ENCODE measurements at places on chromosomes 16 and 17. TPM values are rescaled to one million over a fixed set of nuclear protein-coding genes. Genes with fewer than 3 reads are reported as not detected.

DNA sequence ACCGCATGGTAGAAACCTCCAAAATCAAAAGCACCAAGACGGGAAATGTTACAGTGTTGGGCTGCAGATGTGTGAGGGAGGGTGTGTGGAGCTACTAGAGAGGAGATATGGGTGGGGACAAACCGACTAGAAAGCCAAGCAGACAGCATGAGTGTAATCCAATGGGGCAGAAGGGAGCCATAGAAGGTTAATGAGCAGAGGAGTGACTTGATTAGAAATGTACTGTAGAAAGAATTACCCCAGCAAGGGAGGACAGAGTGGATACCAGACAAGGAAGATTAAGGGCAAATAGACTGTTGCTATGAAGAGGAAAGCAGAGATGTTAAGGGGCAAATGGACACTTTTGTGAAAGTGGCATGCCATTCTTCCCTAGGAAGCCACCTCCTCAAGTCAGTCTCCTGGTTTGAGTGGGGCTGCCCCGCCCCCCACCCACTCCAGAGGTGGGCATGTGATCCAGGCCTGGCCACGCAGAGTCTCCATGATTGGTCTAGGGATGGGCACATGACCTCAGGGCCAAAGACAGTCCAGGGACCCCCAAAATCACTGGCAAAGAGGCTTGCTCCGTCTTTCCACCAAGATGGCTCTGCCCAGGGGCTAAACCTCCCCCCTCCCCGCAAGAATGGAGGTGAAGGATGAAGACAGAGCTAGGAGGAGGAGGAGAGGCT is 4.3 kb downstream of the COTL1 start:
- no peak overlapping the region for H3K27ac ChIP-seq
- H3K4me1 ChIP-seq, result 0 out of 2 replicates have a peak, but pooled peaks cover 9% of the 10 kb centered on the region
- H3K36me3 ChIP-seq, result no peaks in the 10 kb centered on the region
- H3K27me3 ChIP-seq, result no peaks in the 10 kb centered on the region

DNA sequence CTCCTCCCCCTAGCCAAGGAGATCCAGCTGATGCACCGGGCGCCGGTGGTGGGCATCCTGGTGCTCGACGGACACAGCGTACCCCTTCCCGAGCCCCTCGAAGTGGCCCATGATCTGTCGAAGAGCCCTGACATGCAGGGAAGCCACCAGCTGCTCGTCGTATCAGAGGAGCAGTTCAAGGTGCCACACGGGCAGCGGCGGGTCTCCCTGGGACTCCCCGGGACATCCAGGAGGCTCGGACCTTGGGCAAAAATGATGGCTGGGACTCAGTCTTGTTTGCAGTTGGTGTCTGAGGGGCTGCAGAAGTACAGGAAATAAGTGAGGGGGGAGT is 15.8 kb upstream of the MYO15B start:
- no peaks in the 10 kb centered on the region for H3K36me3 ChIP-seq
- H3K27ac ChIP-seq, result no peak overlapping the region
- no peak overlapping the region for H3K4me3 ChIP-seq

GRCh38 chr16:3045758-3046640 is at the start of gene MMP25:
Gene MMP25, plus strand, starts transcription at chr16:3046561. Its CDS starts 357 bp downstream, at chr16:3046918.
- peaks cover 37% of the 10 kb centered on the region for H3K27me3 ChIP-seq
- H3K27ac ChIP-seq, result no peak within 1 kb of the TSS
- H3K4me3 ChIP-seq, result peak within 1 kb of the TSS; percentile 70
- H3K36me3 ChIP-seq, result no peaks in the 10 kb centered on the region
- H3K4me1 ChIP-seq, result no peaks in the 10 kb centered on the region
- DNase-seq, result peak; percentile 34

DNA sequence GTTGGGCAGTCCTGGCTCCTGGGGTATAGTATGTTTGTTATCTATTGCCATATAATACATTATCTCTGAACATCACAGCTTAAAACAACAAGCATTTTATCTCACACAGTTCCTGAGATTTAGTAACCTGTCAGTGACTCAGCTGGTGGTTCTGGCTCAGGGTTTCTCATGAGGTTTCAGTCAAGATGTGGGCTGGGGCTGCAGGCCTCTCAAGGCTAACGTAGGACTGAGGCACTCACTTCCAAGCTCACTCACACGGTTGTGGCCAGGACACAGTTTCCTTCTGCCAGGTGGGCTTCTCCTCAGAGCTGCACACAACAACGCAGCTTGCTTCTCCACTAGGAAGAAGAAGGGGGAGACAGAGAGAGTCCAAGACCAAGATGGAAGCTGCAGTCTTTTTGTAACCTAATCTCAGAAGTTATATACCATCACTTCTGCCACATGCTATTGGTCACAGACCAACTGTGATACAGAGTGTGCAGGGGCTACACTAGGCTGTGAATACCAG is 10.3 kb upstream of the MED13 start:
- no peak overlapping the region for H3K4me3 ChIP-seq
- no peaks in the 10 kb centered on the region for H3K36me3 ChIP-seq
- H3K4me1 ChIP-seq, result no peaks in the 10 kb centered on the region
- peaks cover 24% of the 10 kb centered on the region for H3K27me3 ChIP-seq
- no peak overlapping the region for H3K27ac ChIP-seq

GRCh38 chr17:80737106-80738019 is 192.7 kb downstream of the RPTOR start:
- H3K27me3 ChIP-seq, result no peaks in the 10 kb centered on the region
- DNase-seq, result no peak
- H3K27ac ChIP-seq, result no peak overlapping the region
- 0 out of 2 replicates have a peak, but pooled peaks cover 5% of the 10 kb centered on the region for H3K36me3 ChIP-seq
- peaks cover 7% of the 10 kb centered on the region for H3K4me1 ChIP-seq
- no peak overlapping the region for H3K4me3 ChIP-seq

DNA sequence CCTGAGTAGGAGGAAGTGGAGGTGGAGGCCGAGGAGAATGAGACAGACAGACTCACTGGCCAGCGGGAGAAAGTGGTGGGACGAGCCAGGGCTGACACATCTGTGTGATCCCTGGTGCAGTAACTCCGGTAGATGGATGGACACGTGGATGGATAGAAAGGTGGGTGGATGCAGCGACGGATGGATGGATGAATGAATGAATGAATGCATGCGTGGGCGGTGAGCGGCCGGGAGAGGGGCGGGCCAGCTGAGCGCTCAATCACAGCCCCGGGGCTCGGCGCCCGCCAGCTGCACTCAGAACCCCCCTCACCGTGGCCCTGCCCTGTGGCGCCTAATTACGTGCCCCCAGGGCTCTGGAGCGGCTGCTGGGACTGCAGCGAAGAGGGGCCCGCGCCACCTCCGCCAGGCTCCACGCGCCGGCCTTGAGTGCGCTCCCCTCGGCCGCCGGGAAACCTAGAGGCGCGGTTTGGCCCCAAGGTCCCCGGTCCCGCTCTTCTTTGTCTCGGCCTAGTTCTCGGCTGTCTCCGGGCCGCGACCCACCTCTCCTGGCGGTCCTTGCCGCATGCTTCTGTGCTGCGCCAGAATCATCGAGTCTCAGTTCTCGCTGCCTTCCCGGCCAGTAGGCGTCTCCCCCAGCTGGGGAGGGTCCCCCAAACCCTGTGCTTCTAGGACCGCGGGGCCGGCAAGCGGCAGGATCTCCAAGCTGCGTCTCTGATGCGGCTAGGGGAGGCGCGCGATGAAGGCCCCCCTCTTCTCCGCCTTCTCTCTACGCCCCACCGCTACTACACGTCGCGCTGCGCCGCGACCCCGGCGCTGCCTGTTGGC is 41.0 kb downstream of the RAI1 start:
- no peaks in the 10 kb centered on the region for H3K36me3 ChIP-seq
- H3K4me3 ChIP-seq, result peak overlapping the region; percentile 77
- no peaks in the 10 kb centered on the region for H3K27me3 ChIP-seq
- DNase-seq, result peak; percentile 76
- H3K4me1 ChIP-seq, result peaks cover 18% of the 10 kb centered on the region

DNA sequence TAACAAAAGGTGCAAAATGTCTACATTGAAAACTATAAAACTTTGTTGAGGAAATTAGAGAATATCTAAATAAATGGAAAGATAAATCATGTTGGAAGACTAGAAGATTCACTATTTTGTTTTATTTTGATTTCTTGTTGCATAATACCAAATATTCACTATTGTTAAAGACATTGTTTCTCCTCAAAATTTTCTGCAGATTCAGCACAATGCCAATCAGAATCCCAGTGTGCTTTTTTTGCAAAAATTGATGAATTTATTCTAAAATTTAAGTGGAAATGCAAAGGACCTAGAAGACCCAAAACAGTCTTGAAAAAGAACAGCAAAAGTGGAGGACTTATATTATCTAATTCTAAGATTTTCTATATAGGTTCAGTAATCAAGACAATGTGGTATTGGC is 40.4 kb downstream of the TTLL6 start:
- H3K36me3 ChIP-seq, result no peaks in the 10 kb centered on the region
- peaks cover 21% of the 10 kb centered on the region for H3K27me3 ChIP-seq
- DNase-seq, result no peak

DNA sequence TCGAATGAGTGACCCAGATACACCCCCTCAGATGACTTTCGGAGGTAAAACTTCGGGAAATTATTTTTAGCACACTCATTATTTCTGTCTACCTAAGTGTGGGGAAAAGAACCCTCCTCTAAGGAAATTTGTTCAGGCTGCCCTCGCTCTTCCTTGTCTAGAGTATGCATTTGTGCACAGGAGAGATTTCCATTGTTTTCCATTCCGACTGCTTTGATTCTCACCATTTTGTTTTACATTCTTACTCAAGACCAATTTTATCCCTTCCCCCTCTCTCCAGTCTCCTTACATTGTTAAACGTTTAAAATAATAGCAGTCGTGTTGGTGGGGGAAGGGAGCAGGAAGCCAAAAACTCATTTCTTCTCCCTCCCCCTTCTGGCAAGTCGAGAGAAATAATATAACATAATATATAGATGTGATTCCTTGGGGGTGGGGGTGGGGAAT is 1.5 kb upstream of the CHD3 start:
- H3K27ac ChIP-seq, result peak overlapping the region; percentile 90
- peaks cover 38% of the 10 kb centered on the region for H3K4me1 ChIP-seq
- no peaks in the 10 kb centered on the region for H3K27me3 ChIP-seq
- H3K4me3 ChIP-seq, result peak overlapping the region; percentile 90
- peaks cover 8% of the 10 kb centered on the region for H3K36me3 ChIP-seq

GRCh38 chr17:48625495-48626244 is 488 bp downstream of the HOXB9 start:
- H3K36me3 ChIP-seq, result no peaks in the 10 kb centered on the region
- peak; percentile 55 for DNase-seq
- H3K27me3 ChIP-seq, result peaks cover 98% of the 10 kb centered on the region
- H3K4me3 ChIP-seq, result peak overlapping the region; percentile 41
- no peaks in the 10 kb centered on the region for H3K4me1 ChIP-seq

MPP2 gene
- total RNA-seq, result 13.8 TPM

- H3K4me3 ChIP-seq, result no peak overlapping the region
- H3K27me3 ChIP-seq, result no peaks in the 10 kb centered on the region
- no peak overlapping the region for H3K27ac ChIP-seq
- no peak for DNase-seq
- H3K4me1 ChIP-seq, result peaks cover 17% of the 10 kb centered on the region
Observed at GRCh38 chr16:10932959-10933710, 9.1 kb downstream of the DEXI start.

- no peak overlapping the region for H3K4me3 ChIP-seq
- H3K36me3 ChIP-seq, result no peaks in the 10 kb centered on the region
- no peaks in the 10 kb centered on the region for H3K4me1 ChIP-seq
Observed at GRCh38 chr17:73934696-73935095, 268.8 kb upstream of the RPL38 start.

DNA sequence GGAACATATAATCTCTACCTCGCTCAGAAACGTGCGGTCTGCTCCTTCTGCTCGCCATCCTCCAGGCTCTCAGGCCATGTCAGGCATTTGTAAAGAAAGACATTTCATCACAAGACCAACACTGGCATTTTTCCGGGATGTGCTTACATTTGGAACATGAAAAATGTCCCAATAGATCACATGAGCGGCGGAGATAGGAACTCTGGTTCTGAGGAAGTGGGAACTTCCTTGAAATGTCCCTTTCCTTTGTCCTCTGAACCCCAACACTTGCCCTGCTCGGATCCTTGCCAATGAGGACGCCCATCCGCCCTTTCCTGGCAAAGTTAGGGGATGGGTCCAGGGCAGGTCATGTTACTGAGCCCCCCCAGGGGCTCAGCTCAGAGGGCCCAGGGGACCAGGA is 130.5 kb downstream of the MAF start:
- no peaks in the 10 kb centered on the region for H3K36me3 ChIP-seq
- no peaks in the 10 kb centered on the region for H3K4me1 ChIP-seq
- no peaks in the 10 kb centered on the region for H3K27me3 ChIP-seq
- no peak overlapping the region for H3K4me3 ChIP-seq

UBE2O gene
- 17.2 TPM for total RNA-seq

SCGB1C2 gene
- total RNA-seq, result not detected

DNA sequence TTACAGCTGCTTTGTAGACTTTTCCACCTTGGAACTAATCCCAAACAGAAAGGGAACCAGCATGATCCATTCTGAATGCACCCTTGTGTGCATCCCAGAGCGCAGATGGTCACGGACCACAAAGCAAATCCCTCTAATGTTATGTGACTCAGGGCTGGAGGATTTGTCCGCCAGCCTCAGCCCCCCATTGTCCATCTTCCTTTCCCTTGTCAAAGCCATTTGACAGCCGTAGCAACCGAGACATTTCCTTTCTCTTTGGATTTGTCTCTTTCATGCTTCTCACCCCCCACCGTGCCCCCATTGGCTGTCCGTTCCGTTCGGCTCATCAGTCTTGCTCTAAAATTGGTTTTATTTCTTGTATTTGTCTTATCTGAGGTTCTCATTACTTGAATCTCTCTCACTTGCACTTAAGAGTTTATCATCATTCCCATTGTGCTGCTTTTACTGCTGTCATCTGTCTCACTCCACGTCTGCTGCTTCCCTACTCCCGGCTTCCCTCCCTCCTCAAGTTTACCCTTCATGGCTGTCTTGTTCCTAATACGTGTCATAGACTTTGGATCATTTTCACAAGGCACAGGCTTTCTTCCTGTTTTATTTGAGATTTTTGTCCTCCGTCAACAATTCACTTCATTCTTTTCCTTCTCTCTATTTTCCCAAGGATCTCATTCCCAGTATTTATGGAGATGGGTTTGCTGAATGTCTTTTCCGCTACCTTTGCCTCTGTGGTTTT is 163.4 kb upstream of the ERCC4 start:
- DNase-seq, result no peak
- H3K27ac ChIP-seq, result no peak overlapping the region
- no peaks in the 10 kb centered on the region for H3K27me3 ChIP-seq
- no peak overlapping the region for H3K4me3 ChIP-seq

PRR15L gene
- not detected for total RNA-seq

MT1G gene
- not detected for total RNA-seq

- H3K27me3 ChIP-seq, result no peaks in the 10 kb centered on the region
- DNase-seq, result no peak
- no peak overlapping the region for H3K27ac ChIP-seq
Observed at GRCh38 chr16:27291106-27291505, 22.5 kb upstream of the NSMCE1 start.
